ENCODE measurements at places on chromosomes 11 and 22. TPM values are rescaled to one million over a fixed set of nuclear protein-coding genes. Genes with fewer than 3 reads are reported as not detected.
A peak's percentile ranks its signal among the peaks of the same experiment; 100 is the strongest.

- no peak for DNase-seq
Measured at GRCh38 chr22:35064664-35065063, 1.3 kb upstream of the ISX start.

DNA sequence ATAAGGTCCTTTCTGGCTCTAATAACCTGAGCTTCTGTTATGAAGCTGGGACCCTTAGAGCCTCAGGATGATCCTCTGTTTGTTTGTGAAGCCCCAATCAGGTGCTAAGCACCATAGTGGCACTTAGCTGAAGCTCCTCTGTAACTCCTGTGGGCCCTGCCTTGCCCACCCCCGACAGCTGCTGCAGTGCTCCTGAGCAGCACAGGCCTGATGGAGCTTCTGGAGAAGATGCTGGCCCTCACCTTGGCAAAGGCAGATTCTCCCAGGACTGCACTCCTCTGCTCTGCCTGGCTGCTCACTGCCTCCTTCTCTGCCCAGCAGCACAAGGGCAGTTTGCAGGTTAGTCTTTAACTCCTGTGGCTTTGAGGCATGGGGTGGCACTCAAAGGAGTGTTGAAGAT is 19.0 kb upstream of the CCDC134 start:
- DNase-seq: no peak

GRCh38 chr22:49571326-49571725 is 256.3 kb downstream of the BRD1 start:
- DNase-seq: peak; percentile 34

- no peak for DNase-seq
Measured at GRCh38 chr11:72114570-72114969, 2.1 kb upstream of the ANAPC15 start.

- no peak for DNase-seq
Measured at GRCh38 chr11:92828556-92828955, 140.9 kb upstream of the MTNR1B start.

- no peak for DNase-seq
Measured at GRCh38 chr11:94664346-94664745, 97.2 kb downstream of the PIWIL4 start.

- DNase-seq: no peak
Measured at GRCh38 chr22:23516304-23516703, 63.8 kb downstream of the IGLL1 start.

DNA sequence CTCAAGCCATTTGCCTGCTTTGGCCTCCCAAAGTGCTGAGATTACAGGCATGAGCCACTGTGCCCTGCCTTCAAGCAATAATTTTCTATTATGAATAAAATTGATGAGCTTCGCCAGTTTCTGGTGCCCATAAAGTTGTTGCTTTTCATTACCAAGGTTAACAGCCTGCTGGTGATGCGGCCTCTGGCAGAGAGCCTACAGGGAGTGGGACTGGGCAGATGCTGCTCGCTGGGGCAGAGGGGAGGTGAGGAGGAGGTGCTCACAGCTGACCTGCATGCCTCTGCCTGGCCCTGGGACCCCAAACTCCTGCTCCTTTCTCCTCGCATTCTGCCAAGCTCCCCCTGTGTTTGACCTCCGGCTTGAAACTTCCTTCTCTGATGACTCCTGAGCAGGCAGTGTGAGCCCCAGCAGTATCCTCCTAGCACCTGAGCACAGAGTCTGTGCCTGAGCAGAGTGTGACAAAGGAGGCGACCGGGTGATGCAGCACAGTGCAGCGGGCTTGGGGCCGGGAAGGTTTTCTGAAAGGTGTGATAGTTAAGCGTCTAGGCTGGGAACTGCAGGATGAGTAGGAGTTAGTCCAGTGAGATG is 56.1 kb upstream of the B3GAT1 start:
- DNase-seq: no peak

DNA sequence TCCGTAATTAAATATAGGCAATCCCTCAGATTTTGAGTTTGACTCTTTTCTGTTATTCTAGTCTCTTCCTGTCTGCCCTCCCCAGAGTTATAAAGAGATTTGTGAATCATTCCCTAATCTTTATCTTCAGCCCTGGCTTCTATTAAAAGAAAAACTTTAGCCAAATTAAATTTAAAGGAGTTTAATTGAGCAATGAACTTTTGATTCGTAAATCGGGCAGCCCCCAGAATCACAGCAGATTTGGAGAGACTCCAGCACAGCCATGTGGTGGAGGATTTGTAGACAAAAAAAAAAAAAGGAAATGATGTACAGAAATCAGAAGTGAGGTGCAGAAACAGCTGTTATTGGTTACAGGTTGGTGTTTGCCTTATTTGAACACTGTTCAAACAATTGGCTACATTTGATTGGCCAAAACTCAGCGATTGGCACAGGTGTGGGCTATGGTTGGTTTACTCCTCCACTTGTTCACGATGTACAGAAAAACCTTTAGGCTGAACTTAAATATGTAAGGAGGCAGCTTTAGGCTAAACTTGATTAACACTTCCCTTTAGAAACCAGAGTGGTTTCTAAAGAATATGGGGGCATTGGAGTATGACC is 2.3 kb upstream of the ALKBH8 start:
- no peak for DNase-seq

GRCh38 chr11:66727282-66728037 is 1.6 kb downstream of the SPTBN2 start:
- DNase-seq: no peak

GRCh38 chr11:131246156-131246555 is 124.3 kb upstream of the NTM start:
- no peak for DNase-seq

DNA sequence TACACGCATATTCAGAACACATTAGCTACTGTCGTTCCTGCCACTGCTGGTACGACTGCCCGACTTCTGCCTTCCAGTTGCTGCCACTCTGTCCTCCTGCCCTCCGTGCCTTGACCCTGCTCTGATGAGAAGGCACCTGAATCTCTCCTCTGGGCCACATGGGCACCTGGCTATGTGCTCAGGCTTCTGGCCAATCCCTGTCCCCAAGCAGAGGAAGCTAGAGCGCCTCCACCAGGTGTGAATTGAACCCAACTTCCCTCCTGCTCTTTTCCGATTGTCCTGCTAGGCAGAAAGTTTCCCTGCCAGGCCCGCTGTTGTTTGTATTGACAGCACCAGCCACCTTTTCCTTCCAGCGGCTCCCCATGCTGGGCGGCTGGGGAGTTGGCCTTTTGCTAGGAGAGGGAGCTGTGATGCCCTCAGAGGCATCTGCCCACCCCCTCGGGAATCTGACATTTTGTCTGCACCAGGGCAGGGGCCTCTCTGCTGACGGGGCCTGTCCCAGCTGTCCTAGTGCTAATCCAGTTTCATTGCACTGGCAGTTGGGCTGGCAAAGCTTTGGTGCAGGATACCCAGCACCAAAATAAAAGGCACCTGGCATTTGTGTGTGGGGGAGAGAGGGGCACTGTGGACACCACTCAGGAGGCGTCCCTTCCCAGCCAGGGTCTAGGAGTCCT is 118.0 kb downstream of the GRIK4 start:
- DNase-seq: no peak

DNA sequence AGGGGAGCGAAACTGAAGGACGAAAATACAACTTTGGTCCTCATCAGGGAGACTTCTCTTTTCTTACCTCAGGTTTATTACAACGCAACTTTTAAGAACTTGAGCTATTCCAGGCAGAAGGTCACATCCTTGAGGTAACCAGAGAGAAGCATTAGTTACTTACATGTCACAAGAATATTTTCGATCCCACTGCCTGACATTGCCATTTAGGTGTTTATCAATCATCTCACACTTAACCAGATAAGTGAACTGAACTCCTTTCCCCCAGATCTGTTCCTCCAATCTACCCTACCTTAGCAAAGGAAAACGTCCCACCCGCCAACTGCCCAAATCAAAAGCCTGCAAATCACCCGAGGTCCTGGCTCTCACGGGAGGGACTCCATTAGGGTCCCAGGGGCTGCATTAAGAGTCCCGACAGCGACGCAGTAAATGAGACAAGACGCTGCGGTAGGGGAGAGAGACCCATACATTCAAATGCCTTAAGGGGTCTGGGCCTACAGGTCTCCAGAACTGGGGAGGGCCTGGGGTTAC is 734 bp downstream of the ZNF280B start:
- DNase-seq: no peak

DNA sequence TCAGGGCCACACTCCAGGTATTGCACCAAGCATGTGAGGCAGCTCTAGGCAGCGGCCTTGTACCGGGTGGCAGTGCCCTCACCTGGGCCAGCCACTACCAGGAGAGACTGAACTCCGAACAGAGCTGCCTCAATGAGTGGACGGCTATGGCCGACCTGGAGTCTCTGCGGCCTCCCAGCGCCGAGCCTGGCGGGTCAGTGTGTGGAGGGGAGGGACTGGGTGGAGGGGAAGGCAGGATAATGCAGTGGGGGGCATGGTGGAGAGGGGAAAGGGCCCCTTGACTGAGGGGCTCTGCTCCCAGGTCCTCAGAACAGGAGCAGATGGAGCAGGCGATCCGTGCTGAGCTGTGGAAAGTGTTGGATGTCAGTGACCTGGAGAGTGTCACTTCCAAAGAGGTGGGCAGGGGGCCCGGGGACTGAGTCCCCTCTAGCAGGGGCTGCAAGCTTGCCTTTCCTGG is 4.2 kb downstream of the SSH3 start:
- peak; percentile 65 for DNase-seq

- DNase-seq: no peak
Measured at GRCh38 chr11:46364056-46364455, 16.8 kb downstream of the DGKZ start.

DNA sequence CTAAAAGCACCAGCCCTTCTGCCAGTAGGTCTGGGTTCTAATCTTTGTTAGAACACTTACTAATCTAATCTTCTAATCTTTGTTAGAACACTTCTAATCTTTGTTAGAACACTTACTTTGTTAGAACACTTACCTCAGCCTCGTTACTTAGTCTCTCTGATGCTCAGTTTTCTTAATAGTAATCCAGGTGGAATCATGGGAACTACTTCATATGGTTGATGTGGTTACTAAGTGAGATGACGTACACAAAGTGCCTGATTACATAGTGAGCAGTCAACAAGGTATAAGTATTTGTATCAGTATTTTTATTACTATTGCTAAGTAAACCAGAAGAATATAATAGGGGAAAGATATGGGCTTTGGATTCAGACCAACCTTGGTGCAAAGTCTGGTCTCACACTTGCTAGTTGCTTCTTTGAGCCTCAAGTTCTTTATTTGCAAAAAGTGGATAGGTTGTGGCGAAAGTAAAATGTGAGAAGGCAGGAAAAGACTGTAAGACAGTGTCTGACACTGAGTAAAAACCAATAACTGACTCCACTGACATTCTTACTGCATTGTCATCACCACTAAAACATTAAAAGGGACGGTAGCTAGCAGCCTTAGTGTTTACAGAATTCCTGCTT is 83.7 kb downstream of the TRAF6 start:
- DNase-seq: no peak

- no peak for DNase-seq
Measured at GRCh38 chr11:106031202-106031810, 9.3 kb upstream of the MSANTD4 start.

DNA sequence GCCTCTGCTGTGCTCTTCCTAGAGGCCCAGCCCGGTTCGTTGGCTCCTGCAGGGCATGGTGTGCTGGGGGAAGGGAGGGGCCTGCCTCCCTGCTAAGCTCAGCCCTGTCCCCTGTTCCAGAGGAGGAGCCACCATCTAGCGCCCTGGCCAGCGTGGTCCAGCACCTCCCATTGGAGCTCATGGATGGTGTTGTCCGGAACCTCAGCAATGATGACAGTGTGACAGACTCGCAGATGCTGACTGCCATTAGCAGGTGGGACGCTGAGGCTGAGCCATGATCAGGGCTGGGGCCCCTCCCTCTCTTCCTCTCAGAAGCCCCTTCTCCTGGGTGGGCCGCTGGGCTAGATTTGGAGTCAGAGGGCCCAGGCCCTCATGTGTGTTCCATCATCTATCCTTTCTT is 9.1 kb downstream of the USP35 start:
- peak; percentile 63 for DNase-seq

DNA sequence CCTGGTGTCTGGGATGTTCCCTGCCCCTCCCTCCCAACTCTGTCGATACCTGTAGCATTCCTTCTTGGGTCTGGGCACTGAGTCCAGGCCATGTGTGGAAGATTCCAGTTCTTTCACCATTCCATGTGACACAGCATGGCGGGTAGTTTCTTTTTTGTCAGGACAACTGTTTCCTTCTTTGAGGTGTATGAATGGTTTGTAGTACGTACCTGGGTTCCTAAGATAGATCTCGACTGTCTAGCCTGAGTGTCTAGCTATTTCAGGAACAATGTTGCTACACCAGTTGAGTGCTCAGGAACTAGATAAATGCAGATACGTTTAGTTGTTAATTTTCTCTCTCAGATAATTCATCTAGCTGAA is 43.3 kb downstream of the TNRC6B start:
- DNase-seq: no peak

DNA sequence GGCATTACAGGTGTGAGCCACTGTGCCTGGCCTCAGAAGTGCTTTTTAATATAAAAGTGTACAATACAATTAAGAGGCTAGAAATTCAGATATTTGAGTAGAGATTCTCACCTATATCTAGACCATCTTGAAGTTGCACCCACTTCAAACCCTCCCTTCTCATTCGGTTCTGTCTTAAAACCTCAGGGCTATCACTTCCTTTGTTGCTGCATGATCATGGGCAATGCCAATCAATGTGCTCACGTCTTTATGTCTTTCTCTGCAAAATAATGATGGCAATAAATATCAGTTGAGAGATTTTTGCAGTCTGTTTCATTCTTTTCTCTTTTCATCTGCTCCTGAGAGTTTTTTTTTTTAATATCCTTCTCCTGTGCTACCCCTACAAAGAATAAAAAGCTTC is 9.3 kb upstream of the NUP160 start:
- DNase-seq: no peak

GRCh38 chr22:26131589-26132154 is 37.6 kb upstream of the SEZ6L start:
- DNase-seq: no peak

DNA sequence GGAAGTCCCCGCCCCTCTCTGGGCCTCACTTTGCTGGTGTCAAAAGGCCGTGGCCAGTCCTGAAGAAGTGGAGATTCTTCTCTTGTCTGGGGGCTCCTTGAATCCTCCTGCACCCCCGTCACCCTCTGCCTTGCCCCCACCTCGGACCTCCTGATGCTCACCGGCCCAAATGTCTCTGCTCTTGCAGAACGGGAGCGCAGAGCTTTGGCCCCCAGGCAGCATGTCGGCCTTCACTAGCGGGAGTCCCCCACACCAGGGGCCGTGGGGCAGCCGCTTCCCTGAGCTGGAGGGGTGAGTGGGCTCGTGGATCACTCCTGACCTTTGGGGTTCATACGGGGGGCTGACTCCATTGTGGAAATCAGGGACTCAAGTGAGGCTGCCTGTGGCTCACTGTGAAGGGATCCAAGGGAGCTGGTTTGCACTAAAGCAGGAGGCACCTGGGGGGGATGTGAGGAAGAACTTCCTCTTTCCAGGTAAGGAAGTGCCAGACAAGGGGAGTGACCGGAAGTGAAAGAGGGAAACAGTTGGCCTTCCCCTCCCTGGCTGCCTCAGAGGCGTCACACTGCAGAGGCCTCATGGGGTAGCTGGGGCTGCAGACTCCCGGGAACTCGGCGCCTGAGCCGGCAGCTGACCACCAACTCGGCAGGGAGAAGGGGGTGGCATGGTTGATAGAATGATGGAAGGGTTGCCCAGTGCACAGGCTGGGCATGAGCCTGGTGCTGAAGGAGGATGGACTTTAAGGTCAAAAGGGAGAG is 23.1 kb downstream of the CSF2RB start:
- DNase-seq: no peak

DLG2 gene
- total RNA-seq: 12.7 TPM

RAG1 gene
- 7.6 TPM for total RNA-seq

PPP1R14B gene
- total RNA-seq: 93.9 TPM

KRTAP5-9 gene
- 0.73 TPM for total RNA-seq

VWCE gene
- total RNA-seq: 3.1 TPM

ACRV1 gene
- not detected for total RNA-seq

RNF215 gene
- 10.2 TPM for total RNA-seq

OR51E1 gene
- not detected for total RNA-seq

KCNJ5 gene
- total RNA-seq: 45.4 TPM

MRPL11 gene
- total RNA-seq: 34.5 TPM

TREH gene
- total RNA-seq: not detected

RTN4RL2 gene
- total RNA-seq: 0.79 TPM

UCP3 gene
- total RNA-seq: 5.4 TPM
